ENCODE measurements at places on chromosomes 12 and 14.

GRCh38 chr12:108576660-108577234, 14.4 kb downstream of the ISCU start:
- no peak for DNase-seq

- DNase-seq: no peak
These were observed 26.6 kb upstream of the NXPH4 start for GRCh38 chr12:57190037-57190436.

GRCh38 chr14:36221112-36221511, 44.6 kb upstream of the PTCSC3 start:
- DNase-seq: no peak

DNA sequence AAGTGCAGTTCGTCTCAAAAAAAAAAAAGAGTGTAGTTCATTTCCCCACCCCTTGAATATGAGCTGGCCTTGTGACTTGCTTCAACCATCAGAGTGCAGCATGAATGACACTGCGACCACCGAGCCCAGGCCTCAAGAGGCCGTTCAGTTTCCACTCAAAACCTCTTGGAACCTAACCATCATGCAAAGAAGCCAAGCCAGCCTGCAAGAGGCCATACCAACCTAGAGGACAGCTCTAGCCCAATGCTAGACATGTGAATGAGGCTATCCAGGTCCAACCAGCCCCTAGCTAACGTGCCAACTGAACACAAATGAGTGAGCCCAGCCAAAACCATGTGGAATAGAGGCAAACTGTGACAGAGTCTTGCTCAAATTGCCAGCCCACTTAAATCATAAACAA, 29.7 kb downstream of the R3HDM2 start:
- DNase-seq: no peak

- DNase-seq: no peak
These were observed 8.8 kb upstream of the ACVRL1 start for GRCh38 chr12:51898506-51898905.

DNA sequence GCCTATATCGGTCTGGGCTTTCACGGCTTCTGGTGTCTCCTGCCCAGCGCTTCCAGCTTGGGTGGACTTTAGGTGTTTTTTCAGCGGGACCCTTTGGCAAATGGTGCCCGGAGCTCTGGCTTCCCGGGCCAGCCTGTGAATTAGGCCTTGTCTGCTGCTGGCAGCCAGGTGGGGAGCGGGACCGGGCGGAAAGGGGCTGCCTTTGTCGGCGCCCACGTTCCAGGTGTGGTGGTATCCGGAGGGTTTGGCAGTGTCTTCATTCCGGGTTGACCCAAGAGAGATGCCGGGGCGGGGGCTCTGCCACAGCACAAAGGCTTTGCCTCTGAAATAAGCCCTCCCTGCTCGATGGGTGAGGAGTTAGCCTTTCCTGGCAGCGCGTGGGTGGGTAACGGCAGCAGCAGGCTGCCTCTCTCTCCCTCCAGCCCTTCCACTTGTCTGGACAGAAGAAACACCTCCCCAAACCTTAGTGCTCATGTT, 9.5 kb downstream of the RFLNA start:
- no peak for DNase-seq

DNA sequence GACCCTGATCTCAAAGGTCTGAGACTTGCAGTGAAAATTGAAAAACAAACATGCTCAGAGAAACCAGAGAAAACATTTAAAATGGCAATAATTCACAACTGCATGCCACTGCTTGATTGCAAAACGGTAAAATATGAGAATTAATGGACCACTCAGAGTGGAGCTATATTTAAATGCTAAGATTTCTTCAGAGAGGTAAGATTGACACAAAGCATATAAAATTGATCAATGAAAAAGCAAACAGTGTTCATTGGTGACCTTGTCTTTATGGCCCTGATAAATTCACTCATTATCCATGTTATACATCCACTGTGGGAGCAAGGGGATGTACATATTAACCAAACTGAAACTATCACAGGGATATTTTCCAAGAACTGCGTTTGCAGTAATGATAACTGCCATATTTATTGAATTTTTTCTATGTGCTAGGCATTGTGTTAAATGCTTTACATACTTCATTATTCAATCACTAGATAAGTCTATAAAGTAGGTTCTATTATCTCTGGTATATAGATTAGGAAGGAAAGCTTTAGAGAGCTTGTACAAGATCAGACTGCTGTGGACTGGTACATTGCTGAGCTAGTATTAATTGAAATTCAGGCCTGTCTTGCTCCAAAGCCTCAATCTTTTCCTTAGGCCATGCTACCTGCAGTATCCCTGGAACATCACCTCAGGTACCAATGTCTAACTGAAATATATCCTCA, 113.9 kb upstream of the LMO3 start:
- DNase-seq: no peak

DNA sequence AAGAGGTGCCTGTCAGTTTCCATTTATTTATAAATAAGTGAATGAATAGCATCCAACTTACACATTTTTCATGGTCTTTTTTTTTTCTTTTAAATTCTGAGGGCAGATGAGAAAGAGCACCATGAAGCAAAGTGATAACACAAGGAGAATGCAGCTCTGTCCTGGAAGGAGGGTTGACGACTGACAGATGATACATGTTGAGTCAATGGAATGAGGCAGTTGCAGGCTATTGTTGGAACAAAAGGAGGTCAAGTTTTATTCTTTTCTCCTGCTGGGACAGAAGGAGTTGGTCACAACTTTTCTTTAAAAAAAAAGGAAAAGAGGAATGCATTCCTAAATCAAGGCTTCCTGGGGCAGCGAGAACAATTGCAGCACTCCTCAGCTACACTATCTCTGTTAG, 119.9 kb upstream of the PLEKHG7 start:
- DNase-seq: no peak

GRCh38 chr12:124667506-124668326, 100.3 kb upstream of the NCOR2 start:
- DNase-seq: no peak
